Testis (tissue), 5 donors: ENCODE measurements at places on chromosomes 4 and X. TPM values are rescaled to one million over a fixed set of nuclear protein-coding genes. Genes with fewer than 3 reads are reported as not detected.

The RHOXF1 gene
- total RNA-seq: 48.7 TPM

The FIP1L1 gene
- total RNA-seq: 87.9 TPM

The POU4F2 gene
- total RNA-seq: 0.93 TPM

GRCh38 chr4:176799653-176800052 is 6.9 kb upstream of the VEGFC start:
- DNase-seq: no peak

The GPR78 gene
- 0.39 TPM for total RNA-seq

- no peak for DNase-seq
Measured at GRCh38 chrX:132022198-132022966, 720 bp upstream of the STK26 start.

DNA sequence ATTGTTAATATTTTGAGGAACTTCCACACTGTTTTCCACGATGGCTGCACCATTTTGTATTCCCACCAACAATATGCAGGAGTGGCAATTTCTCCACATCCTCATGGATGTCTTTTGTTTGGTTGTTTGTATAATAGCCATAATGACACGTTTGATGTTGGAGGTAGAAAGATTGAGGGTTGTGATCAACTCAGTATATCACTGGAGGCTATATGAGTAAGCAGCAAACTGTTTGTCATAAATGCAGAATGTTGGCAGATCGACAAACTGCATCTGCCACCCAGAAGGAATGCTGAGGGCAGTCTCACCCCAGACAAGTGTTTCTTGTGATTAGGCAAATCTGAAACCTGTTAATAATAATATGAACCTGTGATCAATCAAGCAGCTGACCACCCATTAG is 243.9 kb upstream of the WDFY3 start:
- DNase-seq: no peak

- DNase-seq: no peak
Measured at GRCh38 chrX:45592101-45592500, 391.4 kb upstream of the DIPK2B start.

DNA sequence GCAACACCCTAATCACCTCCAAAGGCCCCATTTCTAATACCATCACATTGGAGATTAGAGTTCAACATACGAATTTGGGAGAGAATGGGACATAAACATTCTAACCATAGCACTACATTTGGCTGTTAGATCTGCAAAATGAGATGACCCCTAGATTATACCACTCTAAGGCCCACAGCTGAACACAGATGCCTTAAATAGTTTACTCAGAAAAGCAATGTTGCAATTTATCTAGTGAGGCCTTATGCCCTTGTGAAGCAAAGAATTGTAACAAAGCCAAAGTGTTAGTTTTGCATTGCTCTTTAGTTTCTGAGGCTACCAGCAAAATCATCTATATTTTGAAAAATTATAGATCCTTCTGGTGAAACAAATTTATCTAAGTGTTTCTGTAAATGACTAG is 31.6 kb upstream of the ARHGEF6 start:
- DNase-seq: no peak

DNA sequence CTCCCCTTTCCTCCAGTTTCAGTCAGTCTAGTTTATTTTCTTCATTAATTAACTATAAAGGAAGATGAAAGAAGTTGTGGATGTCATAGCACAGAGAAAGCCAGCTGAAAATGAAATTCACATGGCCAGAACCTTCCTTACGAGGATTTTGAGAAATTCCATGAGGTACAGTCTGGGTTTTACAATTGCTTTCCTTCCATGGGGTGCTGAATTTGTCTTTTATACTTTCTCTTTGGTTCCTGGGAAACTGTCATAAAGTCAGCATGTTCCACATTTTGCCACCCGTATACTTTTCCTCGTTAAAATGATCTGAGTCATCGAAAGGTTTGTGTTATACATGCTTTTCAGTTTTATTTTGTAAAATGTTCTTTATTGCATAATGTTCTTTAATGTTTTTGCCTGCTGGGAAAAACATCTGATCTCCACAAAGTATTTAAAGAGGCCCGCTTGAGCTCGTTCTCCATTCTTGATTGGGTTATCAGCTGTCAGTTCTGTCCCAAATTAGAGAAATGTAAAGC is 78.1 kb upstream of the CLDN34 start:
- DNase-seq: no peak

The EXOC1L gene
- not detected for total RNA-seq

The EFHC2 gene
- total RNA-seq: 14.4 TPM

The ZIC3 gene
- 1.3 TPM for total RNA-seq

The VAMP7 gene
- 32.1 TPM for total RNA-seq

The SMARCAD1 gene
- 31.7 TPM for total RNA-seq

The MTNR1A gene
- total RNA-seq: 1.5 TPM

GRCh38 chr4:166165829-166166420 is 292.9 kb downstream of the TLL1 start:
- DNase-seq: peak; percentile 40

The AMBN gene
- not detected for total RNA-seq

The CYP2U1 gene
- 7.7 TPM for total RNA-seq

DNA sequence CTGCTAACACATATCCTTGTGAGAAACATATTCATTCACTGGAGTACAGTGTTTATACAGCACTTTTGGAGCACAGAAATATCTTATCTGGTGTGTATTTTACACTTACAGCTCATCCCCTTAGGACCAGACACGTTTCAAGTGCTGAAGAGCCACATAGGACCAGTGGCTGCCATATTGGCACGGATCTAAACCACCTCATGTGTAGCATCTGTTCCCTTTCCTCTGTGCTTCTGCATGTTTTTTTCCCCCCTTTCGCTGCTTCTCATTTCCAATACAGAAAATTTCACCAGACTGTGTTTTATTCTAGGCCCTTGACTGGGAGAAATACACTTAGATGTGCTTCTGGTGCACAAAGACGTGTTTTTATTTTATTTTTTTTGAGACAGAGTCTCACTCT is 69.7 kb upstream of the RBMX start:
- no peak for DNase-seq

- DNase-seq: peak; percentile 36
Measured at GRCh38 chrX:17521871-17522693, 147.1 kb downstream of the NHS start.

The FGF5 gene
- total RNA-seq: not detected

DNA sequence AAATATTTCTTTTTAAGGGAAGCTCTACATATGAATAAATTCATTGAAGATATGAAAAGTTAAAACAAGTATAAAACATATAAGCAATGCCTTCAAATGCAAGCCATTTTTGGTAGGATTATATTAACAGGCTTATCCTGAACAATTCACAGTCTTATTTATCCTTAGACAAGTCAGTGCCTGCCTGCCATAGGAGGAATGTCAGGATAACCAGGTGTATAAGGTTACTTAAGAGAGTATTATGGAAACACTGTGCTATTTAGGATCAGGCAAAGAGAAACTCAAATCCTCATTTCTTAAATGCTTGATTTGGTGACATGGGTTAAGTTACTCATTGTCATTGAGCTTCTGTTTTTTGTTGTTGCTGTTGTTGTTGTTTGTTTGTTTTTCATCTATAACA is 2029.9 kb upstream of the AGA start:
- no peak for DNase-seq

DNA sequence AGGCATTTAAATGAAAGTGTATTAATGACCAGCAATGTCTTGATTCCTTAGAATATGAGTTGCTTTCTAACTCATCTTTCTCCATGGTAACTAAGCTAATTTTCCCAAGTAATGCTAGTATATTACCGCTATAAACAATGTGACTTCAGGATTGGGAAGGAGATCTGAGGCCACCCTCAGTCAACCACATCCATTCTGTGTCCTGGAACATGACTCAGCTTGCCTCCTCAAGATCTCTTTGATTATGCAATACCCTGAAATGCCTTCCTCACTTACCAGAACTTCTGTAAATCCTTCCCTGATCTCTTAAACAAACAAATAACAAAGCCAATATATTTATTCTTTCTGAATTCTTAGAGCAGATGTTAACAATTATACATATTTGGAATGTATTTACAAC is 1495.5 kb downstream of the PCDH18 start:
- DNase-seq: no peak

GRCh38 chrX:150366951-150367545 is 3.9 kb downstream of the MAMLD1 start:
- no peak for DNase-seq

DNA sequence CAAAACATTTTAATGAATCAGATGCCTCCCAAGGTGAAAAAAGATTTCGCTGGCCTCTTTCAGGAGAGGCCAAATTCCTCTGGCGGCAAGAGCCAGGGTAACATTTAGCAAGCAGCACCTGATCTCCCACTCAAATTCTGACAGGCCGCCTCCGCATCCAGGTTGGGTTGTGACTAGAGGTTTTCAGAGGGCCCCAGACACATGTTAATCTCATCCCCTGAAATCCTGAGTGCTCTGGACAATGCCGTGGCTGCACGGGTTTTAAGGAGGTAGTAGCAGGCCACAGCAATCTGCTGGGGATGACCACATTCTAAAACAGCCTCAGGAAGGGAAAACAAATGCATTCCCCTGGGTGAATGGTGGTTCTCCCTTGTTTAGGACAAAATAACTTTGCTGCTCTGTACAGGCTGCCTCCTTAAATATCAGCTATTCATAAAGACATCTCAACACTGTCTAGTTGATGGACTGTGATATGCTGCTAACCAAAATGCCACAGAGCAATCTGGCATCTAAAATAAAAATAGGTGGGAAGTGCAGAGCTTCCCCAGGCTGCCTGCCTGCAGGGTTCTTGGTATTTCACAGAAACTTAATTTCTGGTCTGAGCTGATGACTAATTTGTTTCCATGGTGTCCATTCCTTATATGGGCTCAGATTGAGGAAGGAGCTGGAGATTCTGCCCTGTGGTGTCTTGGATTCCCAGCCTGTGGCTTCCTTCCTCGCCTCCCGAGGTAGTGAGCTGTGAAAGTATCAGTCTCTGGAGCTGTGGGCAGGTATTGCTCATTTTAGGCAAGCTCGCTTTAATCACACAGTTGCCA is 202.0 kb downstream of the DCLK2 start:
- DNase-seq: no peak

The FAM184B gene
- 0.08 TPM for total RNA-seq

- DNase-seq: no peak
Measured at GRCh38 chr4:108168160-108168670, 517 bp downstream of the LEF1 start.

DNA sequence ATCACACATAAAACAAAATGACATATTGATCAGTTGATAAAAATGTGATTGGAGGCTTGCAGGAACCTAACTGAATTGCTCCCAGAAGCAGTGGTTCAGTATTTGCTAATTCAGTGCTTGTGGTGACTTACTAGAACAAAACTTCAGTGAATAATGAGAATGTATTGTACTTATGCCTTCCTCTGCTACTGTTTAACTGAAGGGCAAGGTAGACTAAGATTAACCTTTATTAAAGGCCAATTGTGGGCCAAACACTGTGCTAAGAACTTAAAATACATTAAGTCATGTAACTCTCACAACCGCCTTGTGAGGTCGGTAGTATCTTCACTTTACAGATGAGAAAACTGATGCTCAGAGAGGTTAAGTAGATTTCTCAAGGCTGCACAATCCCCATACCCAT is 14.9 kb downstream of the IGFBP7 start:
- DNase-seq: no peak

The IL21 gene
- total RNA-seq: not detected

The TRAPPC2 gene
- total RNA-seq: 8.7 TPM

- DNase-seq: no peak
Measured at GRCh38 chrX:10608099-10608498, 12.3 kb downstream of the MID1 start.
